Left ventricle myocardium superior (tissue), 1 donor: ENCODE measurements at places on chromosomes 5 and 9.

GRCh38 chr5:132050136-132050535 is 10.3 kb upstream of the IL3 start:
- DNase-seq, result peak; percentile 31

DNA sequence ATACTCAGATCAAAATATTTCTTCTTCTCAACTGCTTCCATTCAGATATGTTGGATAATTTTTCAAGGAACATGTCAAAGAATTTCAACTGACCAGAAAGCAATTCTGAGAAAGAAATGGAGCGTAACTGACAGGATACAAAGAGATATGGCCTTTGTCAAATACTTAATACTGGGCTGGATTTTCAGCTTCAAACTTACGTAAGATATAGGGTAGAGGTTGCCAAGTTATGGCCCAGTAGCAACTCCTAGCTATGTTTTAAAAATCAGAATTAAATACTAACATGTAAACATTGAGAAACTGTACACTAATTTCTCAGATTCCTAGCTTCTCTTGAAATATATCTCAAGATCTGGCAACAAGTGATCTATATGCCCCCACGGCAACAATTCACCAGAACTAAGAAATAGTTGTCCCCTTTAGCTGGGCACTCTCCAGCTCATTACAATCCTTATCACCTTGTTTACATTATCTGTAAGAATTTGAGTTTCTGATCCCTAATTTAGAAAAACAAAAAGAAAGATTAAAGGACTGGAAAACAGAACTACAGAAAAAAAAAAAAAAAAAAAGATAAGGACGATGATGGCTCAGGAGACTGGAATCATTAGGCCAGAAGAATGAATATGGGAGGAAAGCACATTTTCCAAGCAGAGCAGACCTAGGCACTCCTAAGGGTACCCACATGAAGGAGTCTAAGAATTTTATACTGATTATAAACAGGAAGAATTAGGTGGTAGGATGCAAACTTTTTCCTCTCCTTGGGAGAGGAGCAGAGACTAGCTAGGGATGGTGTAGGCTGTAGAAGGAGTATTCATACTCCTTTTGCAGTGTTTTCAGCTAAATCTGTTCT is 23.0 kb downstream of the INIP start:
- no peak for DNase-seq

GRCh38 chr5:1795506-1795905 is 4.1 kb downstream of the MRPL36 start:
- no peak for DNase-seq

DNA sequence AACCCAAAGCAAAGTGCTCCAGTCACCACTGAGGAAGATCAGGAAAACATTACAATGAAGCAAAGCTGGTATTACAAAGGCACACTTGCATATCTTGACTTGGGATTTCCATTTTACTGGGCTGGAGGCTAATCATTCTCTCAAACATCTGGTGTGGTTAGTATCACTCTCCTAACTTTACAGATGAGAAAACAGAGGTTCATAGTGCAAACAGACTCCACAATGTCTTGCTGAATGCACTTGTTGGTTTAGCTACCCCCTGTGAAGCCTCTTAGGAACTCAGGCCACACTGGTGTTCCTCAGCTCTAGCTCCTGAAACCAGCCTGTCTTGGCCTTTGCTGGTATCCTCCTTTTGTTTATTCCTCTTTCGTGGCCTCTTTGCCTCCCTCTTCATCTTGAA is 29.5 kb upstream of the SMAD5 start:
- DNase-seq, result no peak

DNA sequence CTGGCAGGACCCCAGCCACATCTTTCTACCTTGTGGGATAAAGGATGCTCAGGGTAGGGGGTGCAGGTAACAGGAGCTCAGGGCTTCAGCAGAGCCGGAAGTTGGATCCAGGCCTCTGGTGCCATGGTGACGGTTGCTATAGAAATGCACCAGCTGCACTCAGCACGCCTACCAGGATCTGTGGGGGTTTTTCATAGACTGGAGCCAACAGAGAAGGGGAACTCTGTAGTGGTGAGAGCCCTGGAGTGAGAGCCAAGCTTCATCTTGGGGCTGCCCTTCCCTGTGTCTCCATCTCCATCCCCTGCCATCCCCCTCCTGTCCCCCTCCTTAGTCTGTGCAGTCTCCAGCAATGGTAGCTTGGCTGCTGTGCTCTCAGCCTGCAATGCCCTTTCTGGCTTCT is 27.5 kb upstream of the BOD1 start:
- no peak for DNase-seq

GRCh38 chr5:78536661-78537196 is 111.8 kb downstream of the LHFPL2 start:
- no peak for DNase-seq

DNA sequence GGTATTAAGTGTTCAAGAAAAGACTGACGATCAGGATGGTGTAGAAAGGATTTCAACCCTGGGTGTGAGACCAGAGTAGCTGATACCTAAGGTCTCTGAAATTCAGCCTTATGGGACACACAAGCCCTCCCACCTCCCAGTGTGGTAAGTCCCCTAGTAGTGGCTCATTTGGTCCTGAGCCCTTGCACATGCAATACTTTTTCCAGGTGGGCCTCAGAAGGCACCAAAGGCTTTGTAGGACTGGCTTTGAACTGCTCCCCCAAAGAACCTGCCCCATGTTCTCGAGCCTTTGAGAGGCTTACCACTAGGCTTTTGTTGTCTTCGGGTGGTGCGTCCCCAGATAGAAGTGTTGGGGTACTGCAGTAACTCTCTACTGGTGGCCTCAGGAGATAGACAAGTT is 803 bp downstream of the GARIN3 start:
- no peak for DNase-seq
